ENCODE measurements at places on chromosomes 13 and 19.

DNA sequence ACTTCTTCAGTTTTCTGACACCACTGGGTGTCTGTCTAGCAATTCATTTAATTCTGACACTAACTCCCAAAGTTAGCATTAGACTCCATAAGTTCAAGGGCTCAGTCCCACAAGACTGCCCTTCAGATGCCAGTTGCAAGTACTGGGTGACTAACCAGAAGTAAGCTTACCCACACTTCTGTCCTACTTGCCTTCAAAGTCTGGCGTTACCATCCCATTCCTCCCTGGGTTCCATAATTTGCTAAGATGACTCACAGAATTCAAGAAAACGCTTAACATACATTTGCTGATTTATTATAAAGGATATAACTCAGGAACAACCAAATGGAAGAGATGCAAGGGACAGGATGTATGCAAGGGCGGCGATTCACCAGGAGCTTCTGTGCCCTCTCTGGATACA lies 45.5 kb upstream of the NPAS1 start:
- DNase-seq = no peak

- DNase-seq = no peak
Measured at GRCh38 chr13:33265133-33265532, 20.4 kb downstream of the STARD13 start.

DNA sequence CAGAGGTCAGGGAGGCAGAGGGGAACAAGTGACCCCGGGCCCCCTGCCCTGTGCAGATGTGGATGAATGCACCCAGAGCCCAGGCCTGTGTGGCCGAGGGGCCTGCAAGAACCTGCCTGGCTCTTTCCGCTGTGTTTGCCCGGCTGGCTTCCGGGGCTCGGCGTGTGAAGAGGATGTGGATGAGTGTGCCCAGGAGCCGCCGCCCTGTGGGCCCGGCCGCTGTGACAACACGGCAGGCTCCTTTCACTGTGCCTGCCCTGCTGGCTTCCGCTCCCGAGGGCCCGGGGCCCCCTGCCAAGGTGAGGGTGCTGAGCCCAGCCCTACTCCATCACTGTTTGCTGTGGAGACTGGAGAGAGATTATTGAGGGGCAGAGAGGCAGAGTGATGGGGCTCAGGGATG lies 9.9 kb downstream of the LTBP4 start:
- DNase-seq = no peak

GRCh38 chr13:46901721-46902120 lies 4.9 kb upstream of the HTR2A start:
- no peak for DNase-seq

- DNase-seq = no peak
Measured at GRCh38 chr13:51811920-51812451, 8.0 kb upstream of the DHRS12 start.

GRCh38 chr13:43000676-43001075 lies 8.6 kb upstream of the EPSTI1 start:
- no peak for DNase-seq

DNA sequence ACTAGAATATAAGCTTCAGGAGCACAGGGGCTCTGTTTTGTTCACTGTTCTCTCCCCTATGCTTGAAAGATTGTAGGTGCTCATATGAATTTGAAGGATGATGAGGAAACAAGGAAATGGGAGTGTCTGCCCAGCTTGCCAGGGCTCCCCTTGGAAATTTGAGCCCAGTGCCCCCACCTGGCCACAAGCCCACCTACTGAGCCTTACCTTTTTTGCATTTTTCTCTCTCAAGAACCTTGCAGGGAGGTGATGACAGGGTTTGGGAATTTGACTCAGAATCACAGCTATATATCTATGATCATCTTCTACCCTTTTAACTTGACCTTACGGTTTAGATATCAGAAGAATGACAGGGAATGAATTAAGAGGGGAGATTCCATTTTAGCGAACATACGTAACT lies 33.8 kb downstream of the SERP2 start:
- no peak for DNase-seq

GRCh38 chr13:36736119-36736726 lies 62.4 kb downstream of the SERTM1 start:
- peak; percentile 52 for DNase-seq

GRCh38 chr19:48501494-48502349 lies 9.9 kb downstream of the LMTK3 start:
- peak; percentile 94 for DNase-seq

All from NCI-H1105 treated with DMSO at 0.1 percent for 48 hours (cell line).